ENCODE measurements at places on chromosomes 1 and 21. TPM values are rescaled to one million over a fixed set of nuclear protein-coding genes. Genes with fewer than 3 reads are reported as not detected.

DNA sequence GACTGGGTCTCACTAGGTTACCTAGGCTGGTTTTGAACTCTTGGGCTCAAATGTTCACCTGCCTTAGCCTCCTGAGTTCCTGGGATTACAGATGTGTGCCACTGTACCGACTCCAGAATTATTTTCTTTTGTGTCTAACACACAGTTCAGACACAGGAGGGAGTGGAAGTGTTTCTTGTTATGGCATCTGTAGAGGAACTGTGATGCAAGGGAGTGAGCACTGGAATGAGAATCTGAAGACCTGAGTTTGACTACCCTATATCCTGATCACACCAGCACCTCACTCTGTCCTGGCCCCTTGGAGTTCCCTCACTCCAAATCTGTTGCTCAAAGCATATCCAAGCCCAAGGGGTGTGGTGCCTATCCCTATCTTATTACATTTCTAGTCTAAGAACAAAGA, 15.2 kb downstream of the OPTC start:
- DNase-seq = no peak

DNA sequence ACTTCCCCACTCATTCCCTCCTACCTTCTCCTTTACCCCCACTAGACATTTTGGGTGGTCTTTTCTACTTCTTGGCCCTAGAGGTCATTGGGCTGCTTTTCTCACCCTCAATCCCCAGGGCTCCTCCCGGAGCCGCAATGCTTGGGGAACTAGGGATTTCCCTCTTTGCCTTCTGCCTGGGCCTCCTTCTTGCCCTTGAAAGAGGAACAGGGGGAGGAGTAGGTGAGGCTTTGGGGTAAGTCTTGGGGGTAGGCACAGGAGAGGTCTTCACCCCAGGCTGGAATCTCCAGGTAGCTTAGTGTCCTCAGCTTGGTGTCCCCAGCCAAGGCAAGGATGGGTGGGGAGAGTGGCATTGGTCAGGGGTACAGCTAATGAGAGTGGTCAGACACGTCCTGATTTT, 56.2 kb upstream of the EPS8L3 start:
- no peak for DNase-seq

- DNase-seq = no peak
These were observed 19.3 kb upstream of the LSS start for GRCh38 chr21:46247699-46248421.

DNA sequence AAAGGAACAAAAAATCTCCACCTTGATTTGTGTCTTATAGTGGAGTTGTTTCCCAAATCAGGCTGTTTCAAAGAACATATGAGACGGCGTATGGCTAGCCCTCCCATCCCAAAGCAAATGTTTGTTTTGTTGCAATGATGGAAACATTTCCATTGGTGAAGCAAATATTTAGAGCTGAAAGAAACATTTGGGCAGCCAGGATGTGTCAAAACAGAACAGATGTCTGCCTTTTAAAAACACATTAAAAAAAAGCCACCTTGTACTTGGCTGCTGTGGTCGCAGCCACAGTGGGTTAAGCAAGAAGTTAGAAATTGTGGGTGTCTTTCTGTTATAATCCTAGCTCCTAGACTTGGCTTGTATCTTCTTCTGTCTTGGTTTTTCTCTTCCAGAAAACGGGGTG, 116.3 kb downstream of the PEX14 start:
- DNase-seq = no peak

GRCh38 chr21:25428537-25428936, 178.7 kb downstream of the MRPL39 start:
- DNase-seq = no peak

DNA sequence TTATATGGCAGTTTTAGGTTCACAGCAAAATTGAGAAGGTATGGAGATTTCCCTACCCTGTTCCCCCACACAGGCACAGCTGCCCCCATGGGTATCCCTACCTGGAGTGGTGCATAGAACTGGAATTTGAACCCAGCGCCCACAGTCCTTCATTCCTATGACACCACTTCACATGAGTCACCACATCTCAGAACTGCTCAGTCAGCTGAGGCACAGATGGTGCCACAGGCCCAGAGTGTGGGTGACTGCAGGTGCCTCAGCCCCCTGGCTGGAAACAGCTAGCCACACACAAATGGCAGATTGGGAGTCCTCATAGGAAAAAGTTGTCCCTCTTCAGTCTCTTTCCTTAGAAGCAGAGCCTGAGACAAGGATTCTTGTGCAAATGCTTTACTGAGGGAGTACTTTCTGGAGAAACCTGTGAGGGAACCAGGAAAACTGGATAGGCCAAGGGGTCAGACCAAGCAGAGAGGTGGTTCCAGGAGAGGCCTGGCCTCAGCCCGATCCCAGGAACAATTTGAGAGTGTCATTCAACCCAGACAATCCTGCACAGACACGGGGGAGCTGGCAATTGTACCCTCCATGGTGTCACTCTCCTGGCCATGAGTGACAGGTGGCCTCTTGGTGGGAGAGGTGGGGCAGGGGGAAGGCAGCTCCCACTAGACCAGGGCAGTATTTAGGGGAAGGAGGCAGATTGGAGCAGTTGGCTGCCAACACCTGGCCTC, 6.9 kb downstream of the PLA2G2D start:
- DNase-seq = no peak

- no peak for DNase-seq
These were observed 32.7 kb downstream of the ALG14 start for GRCh38 chr1:95040032-95040525.

GRCh38 chr1:95179205-95179986, 54.6 kb upstream of the RWDD3 start:
- DNase-seq = no peak

GRCh38 chr1:57133686-57134085, 167.9 kb upstream of the C8B start:
- DNase-seq = no peak

- DNase-seq = no peak
These were observed 136.6 kb downstream of the PLXNA2 start for GRCh38 chr1:208107425-208108212.

Gene EPHA10
- 0.23 TPM for polyA plus RNA-seq

Gene SLC1A7
- polyA plus RNA-seq = 0.05 TPM

Gene AUNIP
- polyA plus RNA-seq = 3.4 TPM

Data from left kidney (tissue), 8 donors.